ENCODE measurements at places on chromosomes 4 and X. TPM values are rescaled to one million over a fixed set of nuclear protein-coding genes. Genes with fewer than 3 reads are reported as not detected.

DNA sequence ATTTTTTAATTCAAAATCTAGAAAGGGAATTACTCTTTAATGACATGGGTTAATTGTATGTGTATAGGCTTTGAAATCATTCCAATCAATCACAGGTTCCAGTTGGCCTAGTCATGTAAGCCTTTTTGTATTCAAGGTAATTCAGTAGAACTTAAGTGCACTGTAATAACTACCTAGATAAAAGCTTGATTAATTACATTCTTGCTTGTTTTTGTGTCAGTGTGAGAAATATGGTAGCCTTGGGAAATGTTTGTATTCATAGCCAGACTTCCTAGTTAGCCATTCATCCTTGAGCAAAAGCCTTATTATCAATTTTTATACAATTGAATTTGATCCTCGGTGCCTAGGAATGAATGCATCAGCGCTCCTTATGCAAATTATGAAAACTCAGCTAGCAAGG, 33.5 kb downstream of the TKTL2 start:
- DNase-seq: no peak

GRCh38 chr4:14924076-14924811, 78.0 kb upstream of the CPEB2 start:
- no peak for DNase-seq

GRCh38 chr4:137200322-137200721, 332.0 kb downstream of the PCDH18 start:
- DNase-seq: no peak

GRCh38 chr4:48254381-48255071, 15.1 kb downstream of the TEC start:
- no peak for DNase-seq

DNA sequence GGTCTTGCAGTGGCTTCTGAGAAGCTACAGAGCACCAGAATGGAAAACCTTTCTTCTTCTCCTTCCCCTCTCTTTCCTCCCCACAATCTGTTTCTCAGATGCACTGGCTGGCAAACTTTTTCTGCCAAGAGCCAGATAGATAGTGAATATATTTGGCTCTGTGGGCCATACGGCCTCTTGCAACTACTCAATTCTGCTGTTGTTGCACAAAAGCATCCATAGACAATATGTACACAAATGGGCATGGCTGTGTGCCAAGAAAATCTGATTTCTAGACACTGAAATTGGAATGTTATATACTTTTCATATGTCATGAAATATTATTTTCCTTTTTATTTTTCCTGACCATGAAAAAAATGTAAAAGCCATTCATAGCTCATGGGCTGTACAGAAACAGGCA, 3.1 kb downstream of the PHEX start:
- no peak for DNase-seq

GRCh38 chr4:159867673-159868072, 764.8 kb downstream of the RAPGEF2 start:
- no peak for DNase-seq

DNA sequence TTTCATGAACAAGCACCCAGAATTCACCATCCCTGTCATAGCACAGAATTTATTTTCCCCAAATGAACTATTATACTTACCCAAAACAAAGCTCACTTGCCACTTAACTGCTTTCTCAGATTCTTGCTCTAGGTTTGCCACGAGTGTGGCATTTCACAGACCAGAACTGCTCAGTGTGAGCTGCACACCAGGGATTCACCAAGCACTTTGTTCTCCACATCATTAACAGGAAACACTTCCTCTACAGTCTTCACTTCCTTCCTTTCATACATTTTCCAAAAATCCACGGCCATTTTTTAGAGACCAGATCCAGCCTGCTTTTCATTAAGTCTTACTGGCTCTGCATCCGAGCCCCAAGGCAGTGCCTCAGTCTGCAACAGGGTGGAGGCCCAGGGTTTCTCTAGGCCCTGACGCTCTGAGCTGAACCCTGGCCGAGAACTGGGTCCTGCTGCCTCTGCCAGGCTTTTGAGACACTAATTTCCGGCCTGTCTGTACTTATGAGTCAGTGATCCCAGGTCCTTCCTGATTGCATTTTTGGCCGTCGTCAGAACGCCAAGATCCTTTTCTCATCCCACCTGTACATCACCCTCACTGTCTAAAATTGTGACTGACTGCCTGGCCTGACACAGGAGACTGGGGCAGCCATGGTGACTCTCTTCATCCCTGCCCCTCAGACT, 67.6 kb upstream of the MTNR1A start:
- no peak for DNase-seq

ERVMER34-1 gene
- 4.5 TPM for polyA plus RNA-seq

All from right renal cortex interstitium (tissue), 3 donors.